ENCODE measurements at places on chromosomes 2 and 18.
A peak's percentile ranks its signal among the peaks of the same experiment; 100 is the strongest.

DNA sequence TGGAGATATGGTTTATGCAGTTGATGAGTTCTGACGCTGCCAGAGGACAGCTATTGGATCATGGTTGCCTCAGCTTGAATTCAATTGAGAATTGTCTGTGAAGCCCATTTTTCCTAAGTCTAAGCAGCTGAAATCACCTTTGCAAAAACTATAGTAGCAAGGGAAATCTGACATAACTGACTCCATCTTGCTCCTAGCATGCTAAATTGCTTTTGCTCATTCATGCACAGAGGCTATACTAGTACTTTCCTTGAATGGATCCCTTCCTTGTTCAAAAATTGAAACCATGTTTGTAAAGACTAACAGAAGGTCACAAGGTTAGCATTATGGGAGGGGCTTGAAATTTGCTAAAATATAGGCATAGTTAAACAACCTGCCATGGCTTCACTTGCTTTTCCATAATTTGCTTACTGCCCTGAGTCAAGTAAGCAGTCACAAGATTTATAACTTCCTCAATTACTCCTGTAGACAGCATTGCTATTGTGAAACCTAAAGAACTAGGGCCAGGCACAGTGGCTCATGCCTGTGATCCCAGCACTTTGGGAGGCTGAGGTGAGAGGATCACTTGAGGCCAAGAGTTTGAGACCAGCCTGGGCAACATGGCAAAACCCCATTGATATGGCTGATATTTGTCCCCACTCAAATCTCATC lies 41.2 kb downstream of the CHRNA1 start:
- no peak for DNase-seq

DNA sequence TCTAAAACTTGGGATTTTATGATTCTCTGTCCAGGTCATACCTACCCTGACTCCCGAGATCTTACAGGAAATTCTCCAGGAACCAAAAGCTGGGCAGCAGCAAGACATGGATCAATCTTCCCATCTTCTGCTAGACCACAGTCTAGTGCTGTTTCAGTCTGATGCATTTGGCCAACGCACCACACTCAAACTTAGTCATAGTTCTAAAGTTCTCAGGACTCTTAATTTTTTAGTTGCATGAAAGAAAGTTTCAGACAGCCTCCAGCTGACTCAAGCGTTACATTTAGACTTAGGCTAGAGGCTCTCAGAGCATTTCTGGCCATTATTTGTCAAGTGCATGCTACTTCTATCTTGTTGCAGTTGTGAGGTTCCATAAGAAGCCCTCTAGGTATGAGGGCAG lies 230.1 kb upstream of the CCDC150 start:
- no peak for DNase-seq

GRCh38 chr2:121626777-121627524 lies 22.3 kb downstream of the CLASP1 start:
- no peak for DNase-seq

- no peak for DNase-seq
These were observed 88.5 kb upstream of the CCDC150 start for GRCh38 chr2:196551014-196551413.

DNA sequence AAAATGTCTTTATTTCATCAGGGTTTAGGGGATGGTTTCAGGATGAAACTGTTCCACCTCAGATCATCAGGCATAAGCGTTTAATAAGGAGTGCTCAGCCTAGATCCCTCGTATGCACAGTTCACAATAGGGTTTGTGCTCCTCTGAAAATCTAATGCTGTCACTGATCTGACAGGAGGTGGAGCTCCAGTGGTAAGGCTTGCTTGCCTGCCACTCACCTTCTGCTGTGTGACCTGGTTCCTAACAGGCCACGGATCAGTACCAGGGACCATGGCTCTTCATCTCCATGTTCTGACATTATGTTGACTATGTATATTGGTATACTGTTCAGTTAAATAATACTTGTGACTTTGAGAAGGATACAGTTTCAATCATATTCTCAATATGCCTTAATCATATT lies 41.6 kb downstream of the PPIG start:
- DNase-seq, result no peak

GRCh38 chr2:220410296-220410695 lies 782.9 kb downstream of the SLC4A3 start:
- no peak for DNase-seq

DNA sequence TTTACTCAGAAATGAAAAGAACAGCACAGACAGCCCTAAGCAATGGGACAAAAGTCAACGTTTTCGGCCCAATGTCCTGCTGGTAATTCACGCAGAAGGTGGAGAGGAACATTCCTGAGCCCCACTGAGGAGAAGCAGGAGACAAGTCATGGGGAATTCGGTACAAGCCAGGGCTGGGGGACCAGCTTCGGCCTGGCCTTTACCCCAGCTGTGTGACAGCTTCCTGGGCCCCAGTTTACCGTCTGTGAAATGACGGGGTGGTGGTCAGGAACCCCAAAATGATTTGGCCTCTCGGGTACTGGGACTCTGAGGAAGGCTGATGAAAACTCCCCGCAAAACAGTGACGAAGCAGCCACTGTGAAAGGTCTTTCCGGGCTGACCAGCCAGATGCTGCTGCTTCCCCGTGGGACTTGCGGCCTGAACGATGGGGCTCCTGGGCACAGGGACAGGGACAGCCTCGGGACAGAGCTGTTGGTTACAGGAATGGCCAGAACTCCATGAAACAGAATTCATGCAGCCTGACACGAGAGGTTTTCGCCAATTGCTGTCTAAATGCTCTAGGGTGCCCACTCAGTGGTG lies 21.6 kb downstream of the KIF1A start:
- DNase-seq, result no peak

DNA sequence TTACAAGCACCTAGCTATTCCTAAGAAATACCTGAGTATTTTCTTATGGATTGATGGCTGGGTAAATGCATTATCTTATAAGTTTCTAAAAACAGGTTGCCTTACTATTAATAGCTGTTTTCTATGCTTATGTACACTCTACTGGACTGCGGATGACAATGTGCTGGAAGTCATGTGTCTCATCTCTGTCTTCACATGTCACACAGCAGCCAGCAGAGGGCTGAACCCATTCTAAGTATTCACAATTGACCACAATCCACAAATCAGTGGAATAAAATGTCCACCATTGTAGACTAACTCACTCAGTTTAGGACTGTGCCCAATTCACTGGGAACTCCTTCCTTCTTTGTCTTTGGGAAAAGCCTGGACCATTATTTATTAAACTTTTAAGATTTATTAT lies 371.2 kb downstream of the INSIG2 start:
- no peak for DNase-seq

DNA sequence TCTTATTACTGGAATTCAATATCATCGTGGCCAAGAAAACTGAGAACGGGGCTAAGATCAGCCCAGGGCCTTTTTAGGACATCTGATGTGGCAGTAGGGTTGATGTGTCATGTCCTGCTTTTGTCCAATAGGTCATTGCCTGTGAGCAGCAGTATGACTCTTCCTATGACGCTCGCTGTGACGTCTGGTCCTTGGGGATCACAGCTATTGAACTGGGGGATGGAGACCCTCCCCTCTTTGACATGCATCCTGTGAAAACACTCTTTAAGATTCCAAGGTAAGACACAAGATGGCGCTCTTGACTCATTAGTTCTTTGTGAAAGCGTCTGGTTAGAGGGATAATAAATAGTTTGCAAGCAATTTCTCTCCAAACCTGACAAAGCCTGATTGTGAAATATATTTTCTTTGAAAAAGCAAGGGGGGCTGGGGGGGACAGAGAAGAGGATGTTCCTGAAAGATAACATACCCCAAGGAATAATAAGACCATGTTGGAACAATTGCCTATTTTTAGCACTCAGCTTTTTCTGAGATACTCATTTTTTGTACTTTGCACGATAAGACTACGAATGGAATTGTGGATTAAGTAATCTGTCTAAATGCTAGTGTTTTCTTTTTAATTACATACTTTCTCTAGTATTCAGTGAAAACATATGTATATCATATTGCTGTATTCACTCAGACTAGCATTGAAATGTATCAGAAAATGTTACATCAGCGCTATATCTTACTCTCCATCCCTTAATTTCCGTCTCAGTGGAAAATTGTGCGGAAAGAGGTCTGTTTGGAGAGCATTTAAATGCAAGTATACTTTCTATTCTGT lies 58.1 kb downstream of the MYO3B start:
- DNase-seq, result peak; percentile 36

GRCh38 chr2:122868646-122869275 lies 1113.3 kb downstream of the TSN start:
- no peak for DNase-seq

GRCh38 chr2:118474541-118474920 lies 372.9 kb downstream of the EN1 start:
- no peak for DNase-seq

DNA sequence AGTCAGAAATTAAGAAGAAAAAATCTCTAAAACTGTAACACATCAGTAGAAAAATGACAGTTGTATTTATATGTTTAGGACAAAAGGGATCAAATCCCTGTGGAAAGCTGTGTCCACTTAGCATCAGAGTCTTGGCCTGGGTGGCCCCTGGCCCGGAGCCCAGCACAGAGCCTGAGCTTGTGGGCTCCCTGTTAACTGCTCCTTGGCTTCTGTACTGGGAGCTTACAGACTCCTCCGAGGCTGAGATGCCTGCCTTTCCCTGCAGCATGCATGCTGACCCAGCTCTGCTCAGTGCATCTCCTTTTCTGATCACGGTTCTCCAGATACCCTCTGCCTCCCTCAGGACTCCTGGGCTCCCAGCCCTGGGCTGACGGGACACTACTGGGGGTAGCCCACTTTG lies 98.1 kb downstream of the DCDC2C start:
- DNase-seq, result no peak

DNA sequence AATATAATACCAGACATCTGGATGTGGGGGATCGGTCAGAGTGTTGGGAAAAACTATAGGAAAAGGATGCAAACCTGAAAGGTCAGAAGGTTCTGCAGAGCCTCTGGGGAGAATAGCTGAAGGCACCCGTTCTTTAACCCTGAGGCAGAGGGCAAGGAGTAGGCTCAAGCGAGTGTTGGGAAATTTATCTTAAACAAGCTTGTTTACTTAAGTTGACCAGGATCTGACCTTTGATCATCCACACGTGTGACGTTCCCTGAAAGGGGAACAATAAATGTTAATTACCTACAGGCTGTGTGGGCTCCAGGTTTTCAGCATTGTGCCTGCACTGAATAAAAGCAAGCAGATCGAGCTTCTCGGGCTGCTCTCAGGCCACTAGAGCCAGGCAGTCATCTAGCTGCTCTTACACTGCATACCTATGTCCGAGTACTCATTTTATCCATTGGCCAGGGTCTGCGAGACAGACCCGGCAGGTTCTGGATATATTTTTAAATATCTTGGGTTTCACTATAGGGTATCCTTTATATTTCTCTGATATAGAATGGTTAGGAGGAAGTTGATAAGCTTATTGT lies 400.6 kb upstream of the CHST9 start:
- no peak for DNase-seq

DNA sequence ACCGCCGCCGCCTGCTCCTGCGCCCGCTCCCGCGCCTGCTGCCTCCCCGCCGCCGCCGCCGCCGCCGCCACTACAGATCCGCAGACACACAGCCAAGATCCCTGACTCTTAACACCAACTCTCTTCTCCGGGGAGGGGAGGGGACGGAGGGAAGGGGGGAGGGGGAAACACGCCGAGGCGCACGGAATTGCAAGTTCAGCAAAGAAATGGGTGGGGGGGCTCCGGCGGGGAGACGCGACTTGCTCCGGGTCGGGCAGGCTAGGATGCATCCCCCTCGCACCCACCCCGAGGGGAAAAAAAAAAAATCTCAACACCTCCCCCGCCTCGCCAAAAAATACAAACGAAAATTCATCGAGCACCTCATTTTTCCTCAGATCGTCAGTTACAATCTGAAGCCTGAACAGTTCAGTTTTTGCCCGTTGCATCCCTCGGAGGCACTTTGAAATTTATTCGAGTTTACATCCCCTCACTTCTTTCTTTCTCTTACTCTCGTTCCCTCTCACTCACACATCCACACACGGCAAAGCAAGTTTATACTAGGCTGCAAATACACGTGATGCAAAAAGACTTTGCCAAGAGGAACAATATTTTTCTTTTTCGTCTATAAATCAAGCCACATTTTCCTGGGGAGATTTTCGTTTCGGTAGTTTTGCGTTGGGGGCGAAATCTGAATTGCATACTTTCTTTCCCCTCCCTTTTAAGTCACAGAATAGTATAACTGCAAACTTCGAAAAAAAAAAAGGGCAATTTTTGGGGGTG lies at the start of gene TCF4:
TSS of gene TCF4 (minus strand) at position 82 of the 759 bp plus-strand sequence. CDS start 1,076 bp downstream, outside the sequence.
- DNase-seq, result peak; percentile 67

GRCh38 chr2:215738351-215738750 lies 275.0 kb downstream of the MREG start:
- no peak for DNase-seq

- no peak for DNase-seq
These were observed 609.1 kb upstream of the SYT4 start for GRCh38 chr18:43886341-43886740.

DNA sequence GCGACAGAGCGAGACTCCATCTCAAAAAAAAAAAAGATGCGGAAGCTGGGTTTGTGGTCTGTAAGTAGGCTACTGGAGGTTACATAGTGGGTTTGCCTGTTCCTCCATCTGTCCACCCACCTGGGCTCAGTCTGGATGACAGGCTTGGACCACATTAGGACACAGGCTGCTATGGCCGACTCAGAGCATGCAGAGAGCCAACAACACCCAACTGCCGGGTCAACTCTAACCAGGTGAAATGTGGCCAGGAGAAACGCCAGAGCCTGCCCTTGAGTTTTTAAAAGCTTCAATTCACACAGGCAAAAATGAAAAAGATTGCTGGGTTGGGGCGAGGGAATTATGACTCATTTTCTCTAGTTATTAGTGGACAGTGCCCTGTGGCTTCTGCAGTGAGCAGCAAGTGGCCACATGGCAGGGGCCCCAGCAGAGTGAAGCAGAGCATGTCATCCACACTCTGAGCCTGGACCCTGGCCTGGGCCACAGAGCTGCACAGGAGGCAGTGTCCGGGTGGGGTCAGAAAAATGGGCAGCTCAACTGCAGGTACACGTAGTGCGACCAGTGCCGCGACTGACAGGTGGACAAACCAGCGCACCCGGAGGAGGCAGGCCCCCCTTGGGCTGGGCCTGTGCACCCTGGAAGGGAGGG lies 67.4 kb downstream of the BIN1 start:
- DNase-seq, result no peak

GRCh38 chr2:180495606-180496005 lies 484.8 kb upstream of the UBE2E3 start:
- DNase-seq, result no peak

Data from WTC11 (cell line).